ENCODE measurements at places on chromosomes 2 and 18. TPM values are rescaled to one million over a fixed set of nuclear protein-coding genes. Genes with fewer than 3 reads are reported as not detected.

DNA sequence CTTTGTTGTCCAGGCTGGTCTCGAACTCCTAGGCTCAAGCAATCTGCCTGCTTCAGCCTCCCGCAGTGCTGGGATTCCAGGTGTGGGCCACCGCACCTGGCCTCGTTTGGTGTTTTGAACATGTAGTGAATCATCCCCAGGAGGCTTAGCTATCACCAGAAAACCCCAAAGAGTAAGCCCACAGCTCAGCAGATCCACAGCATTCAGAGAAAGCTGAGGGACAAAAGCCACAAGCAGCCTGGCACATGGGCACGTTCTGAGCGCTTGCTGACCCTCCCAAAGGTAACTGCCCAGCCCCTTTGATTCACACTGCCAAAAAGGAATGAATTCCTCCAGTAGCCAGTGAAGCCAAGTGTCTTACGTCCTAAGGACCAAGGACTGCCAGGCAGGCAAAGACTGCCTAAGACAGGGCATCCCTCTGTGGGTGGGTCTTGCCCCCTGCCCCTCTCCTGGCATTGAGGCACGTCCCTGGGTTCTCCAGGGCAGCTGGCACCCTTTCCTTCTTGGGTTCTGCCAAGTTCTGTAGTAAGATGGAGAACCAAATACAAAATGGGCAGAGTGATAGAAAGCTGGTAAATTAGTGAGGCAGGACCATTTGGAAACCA lies 31.7 kb downstream of the MBP start:
- peak; percentile 35 for DNase-seq

DNA sequence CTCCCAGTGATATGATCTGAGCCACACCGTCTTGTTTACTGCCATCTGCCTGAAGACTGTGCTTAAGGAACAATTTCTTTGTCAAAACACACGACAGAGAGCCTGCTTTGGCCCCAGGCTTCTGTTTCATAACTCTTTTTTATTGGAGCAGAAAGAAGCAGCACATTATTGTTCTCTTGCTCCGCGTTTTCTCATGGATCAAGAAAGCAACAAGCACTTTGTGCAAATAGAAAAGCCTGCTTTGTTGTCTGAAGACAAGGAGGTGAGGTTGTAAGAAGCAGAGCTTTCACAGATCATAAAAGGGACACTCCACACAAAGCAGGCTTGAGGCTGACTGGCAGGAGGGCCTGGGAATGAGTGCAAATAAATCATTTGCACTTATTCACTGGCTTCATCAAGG lies 118.3 kb upstream of the FAM136A start:
- no peak for DNase-seq

- no peak for DNase-seq
Measured at GRCh38 chr18:71426441-71426840, 1117.7 kb downstream of the CBLN2 start.

DNA sequence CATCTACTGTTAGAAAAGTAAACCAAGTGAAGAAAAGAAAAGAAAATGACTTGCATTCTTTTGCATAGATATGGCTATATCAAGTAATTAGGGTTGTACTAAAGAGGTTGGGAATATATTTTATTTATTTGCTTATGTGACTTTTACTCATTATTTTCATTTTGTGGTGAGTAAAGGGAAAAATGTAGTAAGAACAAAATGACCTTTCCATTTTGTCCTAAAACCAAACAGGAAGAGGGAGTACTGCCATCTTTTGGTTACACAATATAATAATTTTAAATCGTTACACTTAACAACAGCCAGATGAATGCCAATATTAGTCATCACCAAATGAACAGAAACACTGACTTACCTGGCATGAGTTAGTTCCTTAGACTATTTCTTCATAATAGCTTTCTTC lies 47.3 kb upstream of the NDUFV2 start:
- DNase-seq = no peak

GRCh38 chr2:150917961-150918713 lies 343.5 kb downstream of the RBM43 start:
- no peak for DNase-seq

- no peak for DNase-seq
Measured at GRCh38 chr18:22114526-22115321, 54.7 kb upstream of the GATA6 start.

DNA sequence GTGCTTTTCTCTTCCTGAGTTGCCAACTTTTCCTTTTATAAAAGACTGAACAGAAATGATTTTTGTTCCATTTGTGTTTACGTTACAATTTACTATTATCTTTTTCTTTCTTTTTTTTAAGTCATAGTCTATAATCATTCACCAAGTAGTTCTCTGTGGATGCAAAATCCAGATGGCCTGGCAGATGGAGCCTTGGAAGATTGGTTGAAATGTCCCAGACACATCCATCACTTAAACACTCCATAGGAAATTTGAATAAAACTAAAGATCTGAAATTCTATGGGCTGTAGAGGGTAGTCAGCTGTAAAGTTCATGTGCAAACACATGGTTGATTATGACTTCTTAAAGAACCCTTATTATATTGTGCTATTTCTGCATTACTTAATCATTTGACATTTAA lies 164.8 kb upstream of the DOCK10 start:
- no peak for DNase-seq

DNA sequence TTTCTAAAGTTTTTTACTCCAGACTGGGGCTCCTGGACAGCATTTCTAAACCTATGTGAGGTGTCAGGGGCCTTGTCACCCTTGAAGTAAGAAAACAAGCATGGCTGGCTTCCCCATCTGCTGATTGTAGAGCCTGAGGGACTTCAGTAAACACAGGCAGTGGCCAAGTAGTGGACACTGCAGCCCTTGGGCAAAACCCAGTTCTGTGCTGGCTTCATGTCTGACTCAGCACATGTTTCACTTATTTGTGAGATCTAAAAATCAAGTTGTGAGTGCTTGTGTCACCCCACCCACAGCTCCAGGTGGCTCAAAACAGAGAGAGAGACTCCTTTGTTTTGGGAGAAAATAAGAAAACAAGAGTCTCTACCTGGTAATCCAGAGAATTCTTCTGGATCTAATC lies 660.3 kb upstream of the VRK2 start:
- DNase-seq = no peak

- no peak for DNase-seq
Measured at GRCh38 chr2:144836635-144837350, 316.9 kb upstream of the ZEB2 start.

- no peak for DNase-seq
Measured at GRCh38 chr18:58186258-58186948, 142.4 kb downstream of the NEDD4L start.

DNA sequence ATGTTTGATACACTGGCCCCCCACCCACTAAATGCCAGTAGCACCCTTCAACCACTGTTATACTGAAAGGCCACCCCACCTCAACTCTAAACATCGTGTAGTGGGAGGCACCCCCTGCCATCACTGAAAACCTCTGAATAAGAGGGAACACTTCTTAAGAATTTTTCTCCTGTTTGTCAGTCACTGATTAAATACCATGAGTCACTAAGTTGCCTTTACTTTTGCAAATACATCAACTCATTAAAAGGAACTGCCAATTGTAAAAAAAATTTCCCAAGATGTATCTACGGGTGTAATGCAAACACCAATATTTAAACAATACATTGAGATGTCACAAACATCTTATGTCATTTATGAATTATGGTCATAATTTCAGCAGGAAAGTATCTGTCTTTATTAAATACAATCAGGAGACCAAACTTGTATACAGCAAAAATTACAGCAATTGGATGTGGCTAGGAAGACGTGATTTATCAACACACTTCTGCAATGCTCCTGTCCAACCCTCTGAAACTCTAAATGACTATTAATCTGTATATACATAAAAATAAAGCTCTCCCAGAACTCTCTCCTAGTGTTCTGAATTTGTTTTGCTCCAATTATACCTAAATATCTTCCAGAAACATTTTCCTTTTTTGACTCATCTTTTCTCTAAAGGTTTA lies 144.1 kb upstream of the STK17B start:
- DNase-seq = no peak

The SPATA3 gene
- not detected for total RNA-seq

The TUBA3D gene
- not detected for total RNA-seq

The TFPI gene
- total RNA-seq = not detected

The ZDBF2 gene
- total RNA-seq = 13.2 TPM

The RAB6C gene
- total RNA-seq = not detected

The FTCDNL1 gene
- total RNA-seq = 1.3 TPM

The TMEM247 gene
- not detected for total RNA-seq

The CTAGE1 gene
- total RNA-seq = not detected

The DGUOK gene
- 76.3 TPM for total RNA-seq
